ENCODE measurements at places on chromosomes 5 and 9.
A peak's percentile ranks its signal among the peaks of the same experiment; 100 is the strongest.

DNA sequence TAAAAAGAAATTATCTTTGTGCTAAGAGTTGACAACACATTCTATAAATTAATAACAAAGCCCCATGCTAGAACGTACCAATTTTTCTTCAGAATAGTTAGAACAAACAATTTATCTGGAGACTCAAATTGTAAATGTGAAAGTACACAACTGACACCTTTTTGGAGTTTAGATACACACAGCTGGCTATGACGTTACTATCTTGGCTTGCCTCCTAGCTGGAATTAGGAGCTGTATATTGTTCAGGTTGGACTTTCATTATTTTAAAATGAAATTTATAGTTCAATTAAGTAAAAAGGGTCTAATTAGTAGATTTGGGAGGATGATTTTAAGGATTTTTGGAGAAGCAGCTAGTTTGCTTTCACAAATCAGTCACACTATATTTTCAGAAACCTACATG lies 393.9 kb upstream of the RIOK2 start:
- DNase-seq = no peak

DNA sequence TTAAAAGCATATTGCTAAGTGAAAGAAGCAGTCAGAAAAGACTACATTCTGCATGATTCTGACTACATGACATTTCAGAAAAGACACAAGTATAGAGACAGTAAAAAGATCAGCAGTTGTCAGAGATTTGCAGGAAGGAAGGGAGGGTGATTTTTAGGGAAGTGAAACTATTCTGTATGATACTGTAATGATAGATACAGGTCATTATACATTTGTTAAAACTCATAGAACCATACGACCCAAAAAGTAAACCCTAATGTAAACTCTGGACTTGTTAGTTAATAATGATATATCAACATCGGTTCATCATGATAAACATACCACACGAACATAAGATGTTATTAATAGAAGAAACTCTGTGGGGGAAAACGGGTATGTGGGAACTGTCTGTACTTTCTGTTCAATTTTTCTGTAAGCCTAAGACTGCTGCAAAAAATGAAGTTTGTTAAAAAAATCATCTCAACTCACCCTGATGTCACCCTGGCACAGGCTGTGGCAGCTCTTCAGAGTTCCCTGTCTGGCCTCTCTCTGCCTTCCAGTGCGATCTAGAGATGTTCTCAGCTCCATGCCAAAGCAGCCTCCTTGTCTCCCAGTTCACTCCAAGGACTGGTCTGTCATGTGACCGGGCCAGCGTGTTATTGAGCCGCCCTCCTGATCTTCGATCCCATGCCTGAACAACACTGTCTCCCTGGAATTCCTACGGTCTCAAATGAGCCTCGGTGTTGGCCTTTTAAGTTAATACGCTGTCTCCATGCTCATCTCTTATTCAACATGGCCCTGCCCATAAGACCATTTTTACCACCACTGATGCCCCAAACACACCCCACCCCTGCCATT lies 35.4 kb downstream of the PRLR start:
- no peak for DNase-seq

DNA sequence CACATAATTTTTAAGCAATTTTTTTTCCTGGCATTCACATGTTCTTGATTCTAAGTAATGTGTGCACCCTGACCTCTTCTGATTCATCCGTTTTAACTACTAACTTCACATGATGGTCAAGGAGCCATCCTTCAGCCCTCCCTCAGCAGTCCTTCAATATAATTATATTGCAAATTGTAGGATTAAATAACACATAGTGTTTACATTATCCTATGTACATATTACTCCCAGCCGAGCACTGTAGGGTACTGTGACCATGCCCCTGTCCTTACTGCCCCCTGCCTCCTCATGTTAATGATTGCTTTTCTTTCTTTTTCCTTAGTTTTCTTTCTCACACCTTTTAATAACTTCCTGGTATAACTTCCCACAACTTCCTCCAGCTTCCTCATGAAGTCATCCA lies 96.3 kb upstream of the FANCC start:
- no peak for DNase-seq

GRCh38 chr5:40291338-40291737 lies 388.4 kb upstream of the PTGER4 start:
- no peak for DNase-seq

DNA sequence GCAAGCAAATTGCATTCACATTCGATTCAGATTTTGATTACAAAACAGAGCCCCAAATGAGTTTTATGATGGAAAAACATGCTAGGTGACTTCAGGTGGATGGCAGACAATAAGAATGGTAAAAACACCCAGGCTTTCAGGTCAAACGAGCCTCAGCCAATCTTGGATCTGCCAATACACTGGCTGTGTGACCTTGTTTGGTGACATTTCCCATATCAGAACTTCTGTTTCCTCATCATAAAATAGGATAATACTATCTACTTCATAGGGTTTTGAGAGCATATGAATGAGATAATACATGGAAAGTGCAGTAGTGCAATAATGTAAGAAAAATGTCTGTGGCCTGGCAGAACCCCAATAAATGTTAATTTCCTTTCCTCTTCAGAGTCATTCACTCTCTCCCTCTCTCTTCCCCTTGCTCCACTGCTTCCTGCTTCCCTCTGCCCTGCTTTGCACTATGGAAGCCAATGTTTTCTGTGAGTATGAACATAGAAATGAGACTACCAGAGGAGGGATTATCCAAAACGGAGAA lies 54.7 kb downstream of the SH3RF2 start:
- no peak for DNase-seq

DNA sequence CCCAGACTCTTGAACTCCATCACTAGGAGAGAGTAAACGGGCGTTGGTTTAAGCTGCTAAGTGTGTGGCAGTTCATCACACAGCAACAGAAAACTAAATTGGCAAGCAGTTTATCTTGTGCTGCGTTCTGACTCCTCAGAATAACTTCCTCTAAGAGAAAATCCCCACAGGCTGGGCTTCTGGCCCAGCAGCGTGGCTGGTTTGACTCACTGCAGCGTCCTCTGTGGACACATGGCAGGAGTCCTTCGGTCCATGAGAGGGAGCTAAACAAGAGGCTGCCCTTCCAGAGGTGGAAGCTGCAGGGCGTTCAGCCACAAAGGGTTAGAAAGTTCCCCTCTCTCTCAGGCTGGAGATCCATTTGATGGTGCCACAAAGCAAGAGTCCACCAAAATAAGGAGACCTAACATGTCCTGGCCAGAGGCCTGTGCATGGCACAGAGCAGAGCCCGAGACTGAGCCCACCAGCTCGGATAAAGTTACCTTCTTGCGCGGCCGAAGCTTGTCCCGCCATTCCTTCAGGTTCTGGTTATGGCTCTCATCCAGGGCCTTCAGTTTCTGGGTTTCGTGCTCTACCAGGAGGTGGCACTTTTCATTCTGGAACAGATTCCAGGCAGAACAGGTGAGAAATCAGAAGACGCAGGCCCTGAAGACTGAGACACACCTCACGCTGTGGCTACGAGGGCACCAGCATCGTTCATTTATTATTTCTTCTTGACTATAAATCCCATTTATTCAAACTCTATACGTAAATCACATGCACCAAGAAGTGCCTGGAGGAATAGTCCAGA lies 46.2 kb upstream of the FBXW11 start:
- no peak for DNase-seq

GRCh38 chr5:30001826-30002225 lies 1191.7 kb upstream of the CDH6 start:
- no peak for DNase-seq

DNA sequence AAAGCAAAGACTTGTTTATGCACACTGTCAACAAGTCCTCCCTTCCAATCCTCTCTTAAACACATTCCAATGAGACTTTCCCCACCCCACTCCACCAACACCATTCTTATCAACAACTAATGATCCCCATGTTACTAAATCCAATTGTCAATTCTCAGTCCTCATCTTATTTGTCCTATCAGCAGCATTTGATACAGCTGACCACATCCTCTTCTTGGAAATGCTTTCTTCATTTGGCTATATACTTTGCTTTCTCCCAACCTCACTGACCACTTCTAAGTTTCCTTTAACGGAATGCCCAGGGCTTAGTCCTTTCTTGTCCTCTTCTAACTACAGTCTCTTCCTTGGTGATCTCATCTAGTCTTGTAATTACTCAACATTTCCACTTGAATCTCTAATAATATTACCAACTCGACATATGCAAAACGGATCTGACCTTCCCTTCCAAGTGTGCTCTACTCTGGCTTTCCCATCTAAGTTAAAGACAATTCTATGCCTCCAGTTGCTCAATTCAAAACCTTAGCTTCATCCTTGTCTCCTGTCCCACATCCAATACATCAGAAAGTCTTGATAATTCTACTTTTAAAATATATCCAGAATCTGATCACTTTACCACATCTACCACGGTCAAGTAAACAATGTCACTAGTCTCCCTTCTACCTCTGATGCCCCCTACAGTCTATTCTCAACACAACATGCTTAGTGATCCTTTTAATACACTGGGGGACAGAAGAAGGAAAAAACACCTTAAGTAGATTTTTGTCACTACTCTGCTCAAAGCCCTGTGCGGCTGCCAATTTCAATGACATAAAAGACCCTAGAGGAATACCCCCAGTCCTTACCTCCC lies 25.5 kb downstream of the AGTPBP1 start:
- DNase-seq = no peak

DNA sequence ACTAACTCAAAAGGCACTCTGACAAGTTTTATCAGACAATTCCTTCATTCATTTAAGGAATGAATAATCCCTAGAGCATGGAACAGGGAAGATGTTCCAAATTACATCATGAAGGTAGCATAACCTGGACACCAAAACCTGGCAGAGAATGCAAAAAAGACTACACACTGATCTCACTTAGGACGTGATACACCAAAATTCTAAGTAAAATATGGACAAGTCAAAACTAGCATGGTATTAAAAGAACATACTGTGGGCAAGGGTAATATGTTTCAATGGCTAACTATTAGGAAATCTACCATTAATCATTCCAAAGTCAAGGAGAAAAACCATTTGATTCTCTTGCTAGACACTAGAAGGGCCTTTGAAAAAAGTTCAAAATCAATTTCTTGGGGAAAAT lies 176.5 kb downstream of the HSPA4 start:
- no peak for DNase-seq

DNA sequence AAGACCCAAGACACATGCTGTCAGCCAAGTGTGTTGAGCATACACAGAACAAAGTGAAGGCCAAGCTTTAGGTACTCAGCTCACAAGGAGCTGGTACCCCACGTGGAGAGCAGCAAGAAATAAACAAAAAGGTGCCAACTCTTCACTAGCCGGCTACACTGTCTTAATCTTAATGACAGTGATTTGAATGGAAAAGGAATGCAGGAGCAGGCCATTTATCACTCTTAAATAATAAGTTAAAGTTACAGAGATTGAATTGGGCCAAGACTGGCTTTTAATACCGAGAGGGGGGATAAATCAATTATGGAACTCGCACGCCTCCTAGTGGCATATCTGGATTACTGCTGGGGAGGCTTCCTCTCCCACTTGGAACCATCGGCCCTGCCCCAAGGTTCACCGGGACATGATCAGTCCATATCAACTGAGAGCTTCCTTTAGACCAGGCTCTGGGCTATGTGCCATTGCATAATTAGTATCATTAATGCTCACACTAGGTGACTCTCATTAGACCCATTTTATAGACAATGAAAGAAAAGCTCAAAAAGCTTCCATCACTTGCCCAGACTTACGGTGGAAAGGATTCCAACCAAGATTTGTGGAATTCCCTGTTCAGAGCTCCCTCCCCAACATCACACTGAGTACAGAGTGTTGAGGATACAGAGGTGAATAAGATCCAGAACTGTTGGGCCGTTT lies 94.0 kb downstream of the ACTL7B start:
- peak; percentile 3 for DNase-seq

DNA sequence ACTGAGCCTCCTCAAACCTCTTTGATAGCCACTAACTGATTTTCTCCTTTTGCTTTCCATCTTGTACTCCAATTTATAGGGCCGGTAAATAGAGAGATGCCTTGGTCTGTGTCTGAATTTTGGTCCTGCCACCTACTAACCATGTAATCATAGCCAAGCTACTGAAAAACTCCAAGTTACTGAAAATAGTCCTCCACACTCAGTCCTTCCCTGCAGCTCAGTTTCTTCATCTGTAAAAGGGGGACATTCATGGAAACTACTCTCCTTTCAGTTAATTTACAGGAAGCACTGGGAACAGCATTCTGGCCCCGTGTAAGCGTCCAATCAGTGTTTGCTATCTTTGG lies 30.0 kb upstream of the TGFBR1 start:
- DNase-seq = no peak

GRCh38 chr5:169626779-169627178 lies 10.3 kb upstream of the DOCK2 start:
- DNase-seq = no peak

DNA sequence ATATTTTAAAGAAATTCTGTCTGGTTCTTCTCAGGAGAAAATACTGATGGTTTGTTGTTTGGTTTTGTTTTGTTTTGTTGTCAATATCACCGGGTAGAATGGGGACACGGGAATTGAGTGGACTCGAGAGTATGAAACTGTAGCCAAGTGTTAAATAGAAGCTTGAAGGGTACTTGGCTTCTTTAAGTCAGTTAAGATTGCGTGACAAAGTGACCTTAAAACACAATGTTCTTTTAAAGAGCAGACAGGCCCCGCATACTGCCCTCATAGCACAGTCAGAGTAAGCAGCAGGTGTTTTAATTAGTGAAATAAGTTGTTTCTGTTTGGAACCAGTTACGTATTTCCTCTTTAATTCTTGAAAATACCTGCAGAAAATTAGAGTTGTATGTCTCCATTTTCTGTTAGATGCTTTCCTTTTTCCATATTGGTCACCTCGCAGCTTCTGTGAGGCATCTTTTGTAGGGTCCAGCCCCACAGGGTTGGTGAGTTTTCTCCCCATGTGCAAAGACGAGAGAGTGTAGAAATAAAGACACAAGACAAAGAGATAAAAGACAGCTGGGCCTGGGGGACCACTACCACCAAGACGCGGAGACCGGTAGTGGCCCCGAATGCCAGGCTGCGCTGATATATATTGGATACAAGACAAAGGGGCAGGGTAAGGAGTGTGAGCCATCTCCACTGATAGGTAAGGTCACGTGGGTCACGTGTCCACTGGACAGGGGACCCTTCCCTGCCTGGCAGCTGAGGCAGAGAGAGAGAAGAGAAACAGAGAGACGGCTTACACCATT lies 9.6 kb downstream of the TRIP13 start:
- DNase-seq = no peak

Measured in stimulated activated CD8-positive, alpha-beta memory T cell treated with anti-CD3 and anti-CD28 coated beads, Interleukin-15, amount 100 ng/mL, for 48 hours (primary cell).